ENCODE measurements at places on chromosomes 3 and 15.

- no peak for DNase-seq
Measured at GRCh38 chr3:150639262-150639661, 36.1 kb downstream of the SELENOT start.

DNA sequence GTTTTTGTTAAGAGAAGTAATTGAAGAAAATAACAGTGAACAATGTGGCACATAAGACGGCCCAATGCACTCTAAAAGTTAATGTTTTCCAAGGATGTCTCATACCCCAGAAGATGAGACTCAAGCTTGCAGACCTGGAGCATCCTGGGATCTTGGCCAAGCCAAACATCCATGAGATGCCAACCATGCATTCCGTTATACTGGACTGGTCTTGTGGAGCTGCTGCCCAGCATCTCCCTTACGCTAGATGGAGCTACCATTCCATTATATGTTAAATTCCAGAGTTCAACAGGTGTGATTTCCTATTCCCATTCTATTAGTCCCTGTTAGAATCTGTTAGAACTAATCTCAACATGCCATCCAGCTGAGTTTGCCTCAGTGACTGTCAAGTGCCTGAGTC lies 181.8 kb downstream of the PDCD6IP start:
- peak; percentile 19 for DNase-seq

GRCh38 chr15:41832875-41833274 lies 5.0 kb downstream of the JMJD7 start:
- DNase-seq: no peak

- no peak for DNase-seq
Measured at GRCh38 chr3:183826448-183827250, 1.3 kb upstream of the MAP6D1 start.

GRCh38 chr3:177538048-177538749 lies 340.9 kb upstream of the TBL1XR1 start:
- DNase-seq: peak; percentile 53

DNA sequence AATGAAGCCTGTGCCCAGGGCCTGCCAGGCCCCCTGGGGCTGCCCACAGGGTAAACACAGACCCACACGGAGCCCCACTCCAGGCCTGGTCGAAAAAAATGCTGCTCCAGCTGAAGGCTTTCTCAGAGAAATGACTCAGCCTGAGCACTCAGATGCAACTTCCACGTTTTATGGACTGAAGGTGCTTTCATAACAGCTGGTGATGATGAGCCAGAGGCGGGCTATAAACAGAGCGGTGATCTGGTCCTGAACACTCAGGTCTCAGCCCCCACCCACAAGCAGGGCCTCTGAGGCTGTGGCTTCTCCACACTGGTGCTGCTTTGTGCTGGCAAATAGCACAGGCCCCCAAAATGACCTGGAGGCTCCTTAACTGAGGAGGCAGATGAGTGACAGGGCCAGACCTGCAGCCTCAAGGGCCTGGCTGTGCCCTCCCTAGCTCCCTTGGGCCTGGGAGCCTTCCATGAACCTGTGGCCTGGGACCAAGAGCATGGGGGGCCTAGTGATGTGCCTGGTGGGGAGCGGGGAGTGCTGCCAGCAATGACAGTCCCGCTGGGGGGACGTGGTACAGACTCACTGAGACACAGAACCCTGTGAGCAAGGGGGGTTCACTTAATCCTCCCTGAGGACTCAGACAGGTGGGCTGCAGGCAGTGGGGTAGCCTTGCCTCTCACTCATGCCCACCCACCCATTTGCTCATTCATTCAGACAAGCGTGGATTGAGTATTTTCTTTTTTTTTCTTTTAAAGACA lies 23.0 kb upstream of the FURIN start:
- DNase-seq: peak; percentile 72

DNA sequence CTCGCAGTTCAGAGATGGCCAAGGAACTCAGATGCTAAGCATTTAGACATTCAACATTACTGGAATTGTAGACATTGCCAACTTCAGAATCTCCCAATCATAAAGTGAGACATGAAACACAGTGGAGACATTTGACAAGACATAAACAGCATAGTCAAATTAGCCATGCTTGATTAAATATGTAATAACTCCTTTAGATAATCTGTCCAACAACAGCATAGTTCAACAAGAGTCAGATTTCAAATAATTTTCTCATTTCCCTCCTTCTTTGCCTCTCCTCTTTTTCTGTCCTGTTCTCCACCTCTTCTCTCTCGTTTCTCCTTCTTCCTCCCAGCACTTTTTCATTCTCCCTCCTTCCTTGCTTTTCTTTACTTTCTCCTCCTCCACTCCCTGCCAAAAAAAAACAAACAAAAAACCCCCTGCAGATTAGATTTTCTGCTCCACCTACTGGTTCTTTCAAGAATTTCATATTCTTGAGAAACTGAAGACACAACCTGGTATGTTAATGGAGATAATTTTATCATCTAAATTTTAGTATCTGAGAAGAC lies 20.2 kb downstream of the CPOX start:
- no peak for DNase-seq

DNA sequence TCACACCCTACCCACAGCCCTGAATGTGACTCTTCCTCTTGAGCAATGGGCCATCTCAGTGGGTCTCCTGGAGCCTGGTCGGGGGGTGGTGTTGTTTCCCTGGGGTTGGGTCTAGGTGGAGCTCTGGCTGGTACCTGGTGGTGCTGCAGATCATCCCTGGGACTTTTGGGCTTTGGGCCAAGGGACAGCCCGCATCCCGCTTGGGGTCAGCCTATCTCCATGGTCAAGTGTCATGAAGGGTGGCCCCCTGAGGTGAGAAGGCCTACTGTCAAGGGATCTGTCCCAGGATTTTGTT lies 202.0 kb downstream of the UBE3A start:
- DNase-seq: no peak

GRCh38 chr3:43691120-43691995 lies 620 bp downstream of the ABHD5 start:
- DNase-seq: no peak

GRCh38 chr3:185149591-185149990 lies 3.3 kb downstream of the C3orf70 start:
- DNase-seq: no peak

DNA sequence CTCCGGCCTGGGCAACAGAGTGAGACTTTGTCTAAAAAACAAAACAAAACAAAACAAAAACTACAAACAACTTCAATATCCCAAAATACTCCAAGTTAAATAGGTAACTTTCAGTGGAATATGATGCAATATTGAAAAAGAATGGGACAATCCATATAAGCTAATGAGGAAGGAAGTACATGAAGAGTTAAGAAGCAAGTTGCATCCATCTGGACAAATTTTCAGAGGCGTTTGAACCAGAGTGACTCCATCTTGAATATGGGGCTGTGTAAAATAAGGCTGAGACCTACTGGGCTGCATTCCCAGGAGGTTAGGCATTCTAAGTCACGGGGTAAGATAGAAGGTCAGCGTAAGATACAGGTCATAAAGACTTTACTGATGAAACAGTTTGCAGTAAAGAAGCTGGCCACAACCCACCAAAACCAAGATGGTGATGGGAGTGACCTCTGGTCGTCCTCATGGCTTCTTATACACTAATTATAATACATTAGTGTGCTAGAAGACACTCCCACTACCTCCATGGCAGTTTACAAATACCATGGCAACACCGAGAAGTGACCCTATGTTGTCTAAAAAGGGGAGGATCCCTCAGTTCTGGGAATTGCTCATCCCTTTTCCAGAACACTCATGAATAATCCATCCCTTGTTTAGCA lies 58.1 kb upstream of the LCTL start:
- no peak for DNase-seq

DNA sequence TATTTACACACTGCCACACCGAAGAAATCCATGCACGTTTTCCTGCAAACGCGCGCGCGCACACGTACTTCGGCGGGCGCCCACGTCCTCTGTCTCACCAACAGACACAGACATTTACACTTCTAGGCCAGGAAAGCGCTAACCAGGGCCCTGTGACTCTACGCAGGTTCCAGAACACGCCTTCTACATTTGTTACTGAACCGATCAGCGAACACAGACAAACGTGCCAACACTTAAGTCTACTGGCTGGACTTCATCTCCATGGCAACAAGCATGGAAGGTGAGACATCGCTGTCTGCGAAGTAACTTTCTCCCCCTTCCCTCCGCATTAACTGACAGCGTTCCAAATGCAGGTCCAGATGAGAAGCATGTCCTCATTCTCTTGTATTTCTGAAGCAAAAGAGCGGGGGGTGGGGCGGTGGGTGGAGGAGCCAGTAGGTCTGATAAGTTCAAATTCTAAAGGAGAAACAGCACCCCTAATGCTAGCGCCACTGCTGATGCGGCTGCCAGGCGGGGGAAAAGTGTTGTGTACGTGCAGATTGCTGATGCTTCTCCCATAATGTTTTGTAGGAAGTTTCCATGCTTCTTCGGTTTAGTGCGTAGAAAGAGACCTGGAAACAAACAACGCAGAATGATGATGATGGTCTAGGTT lies at the start of gene CTXN2:
Gene CTXN2, plus strand, starts transcription at position 92 of the 652 bp plus-strand sequence. CDS start 9,636 bp downstream, outside the sequence.
- no peak for DNase-seq

- no peak for DNase-seq
Measured at GRCh38 chr15:79002581-79002980, 57.7 kb upstream of the CTSH start.

DNA sequence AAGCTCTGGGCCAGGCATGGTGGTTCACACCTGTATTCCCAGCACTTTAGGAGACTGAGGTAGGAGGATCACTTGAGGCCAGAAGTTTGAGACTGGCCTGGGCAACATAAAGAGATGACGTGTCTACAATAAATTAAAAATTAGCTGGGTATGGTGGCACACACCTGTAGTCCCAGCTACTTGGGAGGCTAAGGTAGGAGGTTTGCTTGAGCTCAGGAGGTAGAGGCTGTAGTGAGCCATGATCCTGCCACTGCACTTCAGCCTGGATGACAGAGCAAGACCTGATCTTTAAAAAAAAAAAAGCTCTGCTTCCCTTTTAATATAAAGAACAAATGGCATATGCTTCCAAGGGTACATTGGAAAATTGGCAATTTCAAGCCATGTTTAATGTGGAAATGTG lies 46.7 kb downstream of the FNDC3B start:
- no peak for DNase-seq

DNA sequence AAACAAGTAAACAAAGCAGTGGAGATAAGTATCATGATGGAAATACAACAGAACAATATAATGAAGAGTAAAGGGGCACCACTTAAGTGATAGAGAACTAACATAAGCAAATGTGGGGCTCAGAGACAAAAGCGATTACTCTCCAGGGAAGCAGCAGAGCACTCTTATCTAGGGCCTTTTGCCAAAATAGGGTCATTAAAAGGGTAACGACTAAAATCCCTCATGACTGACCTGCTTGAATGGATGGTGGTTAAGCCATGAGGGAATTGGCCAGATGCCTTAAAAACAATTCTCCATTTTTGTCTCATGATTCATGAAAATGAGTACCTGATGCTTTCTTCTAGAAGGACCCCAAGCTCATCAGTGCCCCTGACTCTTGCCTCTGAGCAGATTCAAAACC lies 3.2 kb upstream of the SLC7A14 start:
- no peak for DNase-seq

- no peak for DNase-seq
Measured at GRCh38 chr3:40254891-40255290, 54.6 kb upstream of the EIF1B start.

DNA sequence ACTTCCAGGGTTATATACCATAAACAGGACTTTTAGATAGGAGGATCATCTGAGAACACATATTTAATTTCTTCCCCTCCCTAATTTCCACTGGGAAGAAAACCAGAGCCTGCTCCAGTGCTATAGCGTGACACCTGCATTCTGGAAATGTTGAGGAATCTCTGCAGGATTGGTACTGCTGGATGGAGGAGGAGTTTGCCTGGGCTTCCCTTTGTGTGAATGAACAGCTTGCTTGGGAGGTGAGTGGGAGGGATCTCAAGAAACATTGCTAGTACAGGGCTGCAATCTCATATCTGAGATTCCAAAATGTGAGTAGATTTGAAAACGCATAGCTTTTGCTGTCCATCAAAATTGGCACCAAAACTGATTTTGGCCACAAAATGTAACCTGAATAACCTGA lies 295.9 kb upstream of the RGMA start:
- no peak for DNase-seq

DNA sequence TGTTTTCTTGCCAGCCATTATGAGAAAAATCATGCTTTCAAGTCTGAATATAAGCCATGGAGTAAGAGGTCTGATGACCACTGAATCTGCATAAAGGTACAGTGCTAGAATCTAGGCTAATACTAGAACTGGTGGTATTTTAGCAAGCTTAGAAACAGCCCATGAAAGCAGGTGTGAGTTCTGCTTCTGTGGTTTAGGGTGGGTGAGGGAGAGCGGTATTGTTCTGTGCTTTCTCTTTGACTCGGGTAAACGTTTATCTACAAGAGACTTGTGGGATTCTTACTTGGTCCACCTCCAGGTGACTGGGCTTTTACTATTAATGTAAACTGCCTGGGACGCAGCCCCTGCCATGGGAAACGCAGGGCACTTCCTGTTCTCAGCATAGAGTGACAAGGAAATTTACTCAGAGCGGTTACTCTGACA lies 55.2 kb downstream of the PGPEP1L start:
- DNase-seq: no peak

DNA sequence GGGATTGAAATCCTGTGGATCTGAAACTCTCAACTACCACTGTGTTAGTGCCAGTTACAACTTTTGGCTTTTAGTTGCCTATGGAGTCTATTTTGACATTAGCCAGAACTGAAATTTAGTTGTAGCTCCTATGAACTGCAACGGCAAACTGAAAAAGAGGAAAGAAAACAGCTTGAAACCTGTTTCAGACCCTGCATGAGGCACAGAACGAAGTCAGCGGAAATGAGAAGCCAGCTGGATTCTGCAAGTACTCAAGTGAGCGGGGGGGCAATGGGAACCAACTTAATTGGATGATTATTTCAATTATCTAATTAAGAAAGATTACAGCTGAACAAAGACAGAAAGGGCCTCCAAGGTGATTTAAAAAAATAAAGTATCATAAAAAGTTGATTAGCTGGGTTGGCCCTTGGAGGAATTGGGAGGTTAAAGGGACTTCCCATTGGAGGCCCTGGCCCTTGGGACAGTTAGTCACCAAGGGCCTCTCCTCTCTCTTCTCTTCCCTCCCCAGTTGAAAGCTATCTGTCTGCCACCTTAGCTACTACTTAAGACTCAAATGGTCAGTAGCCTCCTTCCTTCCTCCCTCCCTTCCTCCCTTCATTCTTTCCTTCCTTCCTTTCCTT lies 352.1 kb downstream of the SHQ1 start:
- DNase-seq: no peak

Data from GM04503 (cell line).